ENCODE measurements at places on chromosomes 5 and 9.

- no peak for DNase-seq
Measured at GRCh38 chr5:8600843-8601242, 731.9 kb downstream of the MTRR start.

DNA sequence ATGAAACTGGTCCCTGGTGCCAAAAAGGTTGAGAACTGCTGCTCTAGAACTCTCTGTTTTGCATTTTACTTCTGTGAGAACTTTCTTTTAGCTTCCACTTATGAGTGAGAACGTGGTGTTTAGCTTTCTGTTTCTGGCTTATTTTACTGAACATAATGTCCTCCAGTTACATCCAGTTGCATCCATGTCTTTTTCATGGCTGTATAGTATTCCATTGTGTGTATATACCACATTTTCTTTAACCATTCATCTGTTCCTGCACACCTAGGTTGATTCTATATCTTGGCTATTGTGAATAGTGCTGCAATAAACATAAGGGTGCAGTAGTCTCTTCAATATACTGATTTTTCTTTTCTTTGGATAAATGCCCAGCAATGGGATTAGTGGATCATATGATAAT is 165.7 kb downstream of the NPR3 start:
- DNase-seq = no peak

DNA sequence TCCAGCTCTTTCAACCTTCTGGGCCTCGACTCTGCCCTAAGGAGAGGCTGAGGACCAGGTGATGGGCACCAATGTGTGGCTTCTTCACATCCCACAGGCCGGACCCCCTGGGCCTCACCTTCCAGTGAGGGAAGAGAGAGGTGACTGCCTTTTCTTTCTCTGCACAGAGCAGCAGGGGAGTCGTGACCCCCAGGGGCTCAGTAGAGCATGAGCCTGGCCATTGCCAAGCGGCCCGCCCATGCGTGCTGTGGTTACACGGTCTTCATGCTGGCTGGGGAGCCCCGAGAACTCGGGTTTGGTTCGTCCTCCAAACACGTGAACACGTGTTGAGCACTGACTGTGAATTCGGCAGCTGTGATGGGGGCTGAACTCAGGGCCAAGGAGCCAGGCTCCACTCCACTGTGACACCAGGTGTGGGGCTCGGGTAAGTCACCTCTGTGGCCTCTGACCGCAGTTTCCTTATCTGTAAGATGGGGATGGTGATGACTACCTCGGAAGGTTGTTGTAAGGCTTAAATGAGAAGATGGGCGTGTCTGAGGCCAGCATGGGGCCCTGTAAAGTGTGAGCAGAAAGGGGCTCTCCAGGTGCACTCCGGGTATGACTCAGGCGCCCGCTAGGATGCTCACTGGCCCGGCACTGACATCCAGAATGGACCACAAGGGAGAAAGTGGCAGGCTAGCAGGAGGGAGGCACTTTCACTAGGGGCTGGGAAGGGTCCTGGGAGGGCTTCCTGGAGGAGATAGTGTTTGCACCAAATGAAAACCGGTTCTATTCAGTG is 13.4 kb upstream of the GRHPR start:
- DNase-seq = no peak

DNA sequence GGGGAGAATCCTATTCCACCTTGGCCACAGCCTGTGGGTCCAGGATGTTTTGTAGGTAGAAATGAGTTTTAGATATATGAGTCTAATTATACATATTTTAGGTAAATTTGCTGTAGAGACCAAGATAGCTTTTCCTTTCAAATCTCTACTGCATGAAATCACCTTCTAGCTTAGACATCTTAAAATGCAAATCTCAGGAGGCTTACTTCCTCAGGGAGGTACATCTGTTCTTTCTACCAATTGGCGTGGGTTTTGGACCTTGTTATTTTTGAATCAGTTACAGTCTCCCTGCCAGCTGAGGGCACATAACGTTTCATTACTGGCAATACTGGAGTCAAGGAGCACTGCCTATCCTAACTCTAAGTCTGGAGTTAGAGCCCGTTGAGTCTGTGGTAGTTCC is 28.7 kb upstream of the MAST4 start:
- DNase-seq = no peak

GRCh38 chr5:115869256-115869795 is 27.6 kb downstream of the AP3S1 start:
- DNase-seq = no peak

- no peak for DNase-seq
Measured at GRCh38 chr5:135399794-135400542, 937 bp upstream of the MACROH2A1 start.

DNA sequence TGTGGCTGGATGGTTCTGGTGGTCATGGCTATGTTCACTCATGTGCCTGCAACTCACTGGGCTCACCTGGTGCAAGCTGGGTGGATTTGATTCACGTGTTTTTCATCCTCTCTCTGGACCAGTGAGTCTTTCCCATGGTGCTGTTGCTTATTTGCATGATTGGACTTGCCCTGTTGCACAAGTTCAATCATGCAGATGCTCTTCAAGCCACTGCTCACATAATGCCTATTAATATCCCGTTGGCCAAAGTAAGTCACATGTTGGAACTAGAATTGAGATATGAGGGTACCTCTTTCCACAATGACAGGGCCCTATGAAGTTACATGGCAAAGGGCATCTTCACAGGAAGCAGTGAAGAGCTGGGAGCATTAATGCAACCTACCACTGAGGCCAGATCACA is 26.5 kb upstream of the MROH2B start:
- no peak for DNase-seq

DNA sequence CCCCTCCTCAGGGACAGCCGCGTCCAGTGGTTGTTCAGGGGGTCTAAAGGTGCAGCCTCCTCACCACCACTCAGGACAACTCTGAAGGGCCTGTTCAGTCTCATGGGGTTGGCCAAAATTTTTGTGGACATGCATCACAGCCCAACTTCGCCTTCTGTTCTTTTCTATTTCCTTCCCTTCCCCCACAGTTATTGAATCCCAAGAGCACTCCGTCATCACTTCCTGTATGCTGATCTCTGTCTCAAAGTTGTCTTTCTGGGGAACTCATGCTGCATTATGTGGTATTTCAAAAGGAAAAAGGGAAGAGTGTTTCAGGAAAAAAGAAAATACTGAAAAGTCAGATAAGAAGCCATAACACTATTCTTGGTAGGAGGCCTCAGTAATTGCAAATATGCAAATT is 355.4 kb downstream of the CAAP1 start:
- DNase-seq = no peak

DNA sequence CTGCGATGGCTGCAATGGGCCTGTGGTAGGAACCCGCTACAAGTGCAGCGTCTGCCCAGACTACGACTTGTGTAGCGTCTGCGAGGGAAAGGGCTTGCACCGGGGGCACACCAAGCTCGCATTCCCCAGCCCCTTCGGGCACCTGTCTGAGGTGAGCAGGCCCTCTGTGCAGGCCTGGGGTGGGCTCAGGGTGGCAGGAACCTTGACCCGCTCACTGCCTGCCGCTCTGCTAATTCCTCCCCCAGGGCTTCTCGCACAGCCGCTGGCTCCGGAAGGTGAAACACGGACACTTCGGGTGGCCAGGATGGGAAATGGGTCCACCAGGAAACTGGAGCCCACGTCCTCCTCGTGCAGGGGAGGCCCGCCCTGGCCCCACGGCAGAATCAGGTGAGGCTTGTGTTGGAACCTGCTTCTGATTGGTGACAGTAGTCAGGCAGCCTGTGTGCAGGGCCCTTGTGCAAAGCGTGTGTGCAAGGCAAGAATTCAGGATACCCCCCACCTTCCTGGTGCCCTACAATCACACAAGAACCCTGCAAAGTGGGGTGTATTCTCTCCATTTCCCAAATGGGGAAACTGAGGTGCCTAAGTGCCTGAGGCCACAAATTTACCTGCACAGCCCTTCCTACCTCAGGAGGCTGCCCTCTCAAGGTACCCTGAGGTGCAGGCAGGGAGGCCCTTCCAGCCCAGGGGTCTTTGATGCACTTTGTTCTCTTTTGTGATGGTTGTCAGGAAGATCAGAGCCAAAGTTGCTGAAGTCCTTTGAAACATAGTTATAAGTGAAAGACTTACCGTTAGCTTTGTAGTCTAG is 3.4 kb downstream of the SQSTM1 start:
- no peak for DNase-seq

DNA sequence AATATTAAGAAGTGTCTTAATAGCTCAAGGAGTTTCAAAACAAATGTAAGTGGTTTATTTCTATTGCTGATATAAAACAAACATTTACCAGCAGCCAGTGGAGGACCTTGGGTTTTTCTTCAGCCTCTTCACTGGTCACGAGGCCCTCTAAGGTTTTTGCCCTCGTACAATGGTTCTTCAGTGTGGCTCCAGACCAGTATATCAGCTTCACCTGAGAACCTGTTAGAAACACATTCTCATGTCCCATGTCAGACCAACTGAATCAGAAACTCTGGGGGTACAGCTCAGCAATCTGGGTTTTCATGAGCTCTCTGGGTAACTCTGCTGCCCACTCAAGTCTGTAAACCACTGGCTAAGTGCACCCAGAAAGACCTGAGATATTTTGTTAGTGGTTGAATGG is 12.9 kb downstream of the WWC1 start:
- no peak for DNase-seq

DNA sequence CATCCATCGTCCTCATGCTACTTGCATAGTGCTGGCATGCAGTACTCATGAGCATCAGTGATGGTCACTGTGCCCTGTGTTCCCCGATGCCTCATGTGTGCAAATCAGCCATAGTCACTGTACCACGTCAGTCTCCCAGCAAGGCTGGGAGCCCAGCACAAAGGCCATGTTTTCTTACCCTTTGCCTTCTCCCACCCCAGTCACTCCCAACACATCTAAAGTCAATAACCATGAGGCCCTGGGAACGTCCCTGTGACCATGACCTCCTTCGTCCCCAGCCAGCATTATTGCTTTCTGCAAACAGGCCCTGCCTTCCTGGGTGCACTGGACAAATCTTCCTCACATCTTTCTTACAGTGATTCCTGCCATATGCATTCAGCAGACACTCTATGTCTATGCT is 406.1 kb downstream of the ICE1 start:
- no peak for DNase-seq

- DNase-seq = peak; percentile 25
Measured at GRCh38 chr5:60843386-60843935, 608 bp downstream of the ELOVL7 start.

DNA sequence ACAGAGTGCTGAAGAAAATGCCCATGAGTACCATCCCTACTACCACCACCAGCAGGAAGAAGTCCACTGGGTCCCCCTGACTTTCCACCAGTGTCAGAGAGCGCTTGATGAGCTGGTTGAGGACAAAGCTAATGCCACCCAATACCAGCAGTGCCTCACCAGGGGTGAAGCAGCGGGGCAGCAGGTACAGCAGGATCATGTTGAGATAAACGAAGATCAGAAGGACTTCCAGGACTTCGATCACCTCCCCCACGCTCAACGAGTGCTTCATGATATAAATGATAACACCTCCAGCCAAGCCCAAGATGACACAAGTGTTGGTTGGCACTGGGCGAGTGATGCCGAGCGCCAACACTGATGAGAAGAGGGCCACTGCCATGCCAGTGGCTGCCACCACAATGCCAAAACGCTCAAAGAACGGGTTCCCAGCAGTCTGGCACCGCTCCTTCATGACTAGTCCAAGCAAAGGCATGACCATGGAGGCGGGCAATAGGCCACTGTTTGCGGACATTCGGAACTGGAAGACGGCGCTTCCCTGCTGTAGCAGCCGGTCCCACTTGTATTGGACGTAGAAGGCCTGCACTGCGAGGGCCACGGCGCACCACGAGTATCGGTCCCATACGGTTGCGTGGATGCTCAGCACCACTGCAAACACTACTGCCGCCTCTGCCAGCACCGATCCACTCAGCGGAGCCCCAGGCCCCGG is 679 bp downstream of the DOLK start:
- peak; percentile 47 for DNase-seq

DNA sequence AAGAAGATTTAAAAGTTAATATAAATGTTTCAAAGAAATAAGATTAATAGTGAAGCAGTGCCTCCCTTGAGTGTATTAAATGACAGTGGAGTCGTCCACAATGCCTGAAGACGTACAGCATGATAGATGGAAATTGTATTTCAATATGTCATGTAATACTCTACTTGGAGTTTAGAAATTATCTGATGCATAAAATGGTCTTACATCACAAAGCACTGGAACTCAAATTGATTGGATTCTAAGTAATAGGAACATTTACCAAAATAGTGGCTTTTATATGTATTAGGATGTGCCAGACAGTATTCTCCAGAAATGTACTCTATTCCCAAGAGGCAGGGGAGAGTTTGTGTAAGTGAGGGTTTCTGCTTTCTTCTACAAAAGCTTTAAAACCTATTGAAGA is 49.4 kb downstream of the CDH10 start:
- no peak for DNase-seq

DNA sequence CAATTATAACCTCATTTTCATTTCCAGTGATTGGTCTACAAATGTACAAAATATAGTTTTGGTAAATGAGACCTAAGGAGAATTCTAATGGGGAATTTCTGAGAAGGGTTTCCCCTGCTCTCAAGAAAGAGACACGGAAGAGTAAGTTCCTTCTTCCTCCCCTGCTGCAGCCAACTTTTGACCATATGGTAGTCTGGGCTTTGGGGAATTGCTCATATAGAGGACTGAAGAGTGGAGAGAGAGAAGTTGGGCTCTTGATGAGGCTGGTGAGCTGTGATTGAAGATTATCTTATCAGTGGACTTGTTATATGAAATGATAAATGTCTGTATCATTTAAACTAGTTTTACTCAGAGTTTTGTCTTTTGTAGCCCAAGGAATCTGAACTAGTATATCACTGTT is 4.3 kb upstream of the LNPEP start:
- no peak for DNase-seq

DNA sequence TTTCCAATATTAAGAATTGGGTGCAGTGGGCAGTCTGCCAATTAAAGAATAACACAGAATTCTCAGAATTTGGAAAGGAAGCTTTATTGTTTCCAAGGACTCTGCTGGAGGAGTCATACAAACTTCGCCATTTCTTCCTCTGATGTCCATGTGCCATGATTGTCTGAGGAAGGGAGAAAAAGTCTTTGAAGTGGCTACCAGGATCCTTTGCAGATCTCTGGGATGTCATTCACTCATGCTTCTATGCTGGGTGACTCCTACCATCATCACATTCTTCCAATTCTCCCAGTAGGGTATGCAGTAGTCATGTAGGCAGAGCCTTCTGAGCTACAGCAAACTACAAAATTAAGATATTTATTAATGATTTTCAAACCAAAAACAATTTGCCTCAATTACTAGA is 3.2 kb upstream of the SMAD5 start:
- no peak for DNase-seq

GRCh38 chr9:127295005-127295404 is 30.4 kb downstream of the GARNL3 start:
- no peak for DNase-seq

- no peak for DNase-seq
Measured at GRCh38 chr5:3225201-3225960, 370.3 kb upstream of the IRX1 start.

All from HuH-7.5 (cell line).